Endothelial cell of coronary artery (primary cell): ENCODE measurements at places on chromosomes 2 and 18. TPM values are rescaled to one million over a fixed set of nuclear protein-coding genes. Genes with fewer than 3 reads are reported as not detected.

DLGAP1 gene
- 0.09 and 0.18 TPM in 2 replicates for total RNA-seq

KLHL29 gene
- total RNA-seq, result 2.8 and 6.3 TPM in 2 replicates

TMEM182 gene
- total RNA-seq, result 0.36 and 0.85 TPM in 2 replicates

FOXI3 gene
- not detected in 2 replicates for total RNA-seq

RBM44 gene
- 0.47 and 0.81 TPM in 2 replicates for total RNA-seq

ALK gene
- total RNA-seq, result not detected in 2 replicates

TET3 gene
- 4.6 and 5.7 TPM in 2 replicates for total RNA-seq

CLEC4F gene
- under 0.01 TPM in 1 of 2 replicates, not detected in the other for total RNA-seq

SP9 gene
- not detected in 2 replicates for total RNA-seq

TUBA3E gene
- total RNA-seq, result not detected in 2 replicates

TMEM178A gene
- total RNA-seq, result 0.36 and 0.56 TPM in 2 replicates

GATA6 gene
- 9.4 and 15.4 TPM in 2 replicates for total RNA-seq

TBR1 gene
- under 0.01 TPM in 2 replicates for total RNA-seq

COA5 gene
- 21.1 and 30.7 TPM in 2 replicates for total RNA-seq

EDAR gene
- total RNA-seq, result not detected in 2 replicates

E2F6 gene
- 9.7 and 10.1 TPM in 2 replicates for total RNA-seq

ITGAV gene
- total RNA-seq, result 321 and 376 TPM in 2 replicates

MAP2 gene
- total RNA-seq, result 8.8 and 9.2 TPM in 2 replicates

ONECUT2 gene
- under 0.01 TPM in 2 replicates for total RNA-seq

TNS1 gene
- 27.4 and 87.3 TPM in 2 replicates for total RNA-seq

LHCGR gene
- total RNA-seq, result not detected in 2 replicates

ALPI gene
- not detected in 2 replicates for total RNA-seq

POTEC gene
- not detected in 2 replicates for total RNA-seq

NCKAP5 gene
- 0.27 and 0.38 TPM in 2 replicates for total RNA-seq

SRD5A2 gene
- not detected in 2 replicates for total RNA-seq

WNT10A gene
- not detected in 2 replicates for total RNA-seq

SH2D6 gene
- 0.27 and 0.28 TPM in 2 replicates for total RNA-seq

KCNF1 gene
- total RNA-seq, result 0.09 and 1.9 TPM in 2 replicates

SPATA3 gene
- not detected in 2 replicates for total RNA-seq

IL36G gene
- not detected in 2 replicates for total RNA-seq

TMEM200C gene
- under 0.01 TPM in 2 replicates for total RNA-seq

ELAC1 gene
- total RNA-seq, result 3.6 and 5.1 TPM in 2 replicates

VSNL1 gene
- not detected in 2 replicates for total RNA-seq

TCF7L1 gene
- total RNA-seq, result 3.9 and 5.1 TPM in 2 replicates

MYO1B gene
- 27.6 and 60.9 TPM in 2 replicates for total RNA-seq

VWA3B gene
- 0.19 TPM in 1 of 2 replicates, not detected in the other for total RNA-seq

AKAIN1 gene
- total RNA-seq, result not detected in 2 replicates
